GM13976 (cell line): ENCODE measurements at places on chromosomes 3 and 15.
A peak's percentile ranks its signal among the peaks of the same experiment; 100 is the strongest.

- DNase-seq = no peak
These were observed 61.4 kb upstream of the ADAMTSL3 start for GRCh38 chr15:83592370-83593040.

- no peak for DNase-seq
These were observed 1303.3 kb downstream of the OTOL1 start for GRCh38 chr3:162799910-162800309.

GRCh38 chr15:83733206-83733605 lies 79.3 kb downstream of the ADAMTSL3 start:
- DNase-seq = no peak

- DNase-seq = no peak
These were observed 687.9 kb downstream of the MECOM start for GRCh38 chr3:168975576-168975975.

DNA sequence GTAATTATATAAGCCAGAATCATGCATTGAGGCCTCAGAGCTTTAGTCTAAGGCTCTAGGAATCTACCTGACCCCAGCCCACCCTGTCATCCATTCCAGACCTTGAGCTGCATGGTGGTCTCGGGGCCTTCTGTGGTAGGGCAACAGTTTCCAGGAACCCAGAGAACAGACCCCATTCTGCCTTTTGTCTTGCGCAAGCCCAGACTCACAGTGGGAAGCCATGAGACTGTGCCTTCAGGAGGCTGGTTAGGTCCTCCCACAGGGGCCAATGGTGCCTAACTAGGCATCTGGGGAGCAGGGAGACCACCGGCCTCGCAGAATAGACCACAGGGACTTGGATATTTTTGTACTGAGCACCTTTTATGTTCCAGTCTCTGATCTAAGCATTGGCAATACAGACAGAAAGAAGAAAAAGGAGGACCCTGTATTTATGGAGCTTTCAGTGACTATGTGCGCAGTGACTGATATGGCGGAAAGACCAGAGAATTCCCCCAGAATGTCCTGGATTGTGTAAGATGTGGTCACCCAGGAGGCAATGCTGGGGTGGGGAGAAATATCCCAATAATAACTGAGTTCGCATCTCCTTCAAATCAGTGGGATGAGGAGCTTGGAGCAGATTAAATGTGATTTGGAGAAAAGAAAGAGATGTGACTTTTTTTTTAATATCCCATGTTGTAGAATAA lies 40.1 kb downstream of the MCF2L2 start:
- no peak for DNase-seq

- peak; percentile 51 for DNase-seq
These were observed 2.0 kb downstream of the SNRK start for GRCh38 chr3:43288366-43288765.
